ENCODE measurements at places on chromosomes 11 and 22.

- no peak for DNase-seq
Observed at GRCh38 chr22:23033116-23033905, 37.0 kb upstream of the GNAZ start.

GRCh38 chr11:110435780-110436717 lies 6.3 kb downstream of the FDX1 start:
- DNase-seq, result no peak

DNA sequence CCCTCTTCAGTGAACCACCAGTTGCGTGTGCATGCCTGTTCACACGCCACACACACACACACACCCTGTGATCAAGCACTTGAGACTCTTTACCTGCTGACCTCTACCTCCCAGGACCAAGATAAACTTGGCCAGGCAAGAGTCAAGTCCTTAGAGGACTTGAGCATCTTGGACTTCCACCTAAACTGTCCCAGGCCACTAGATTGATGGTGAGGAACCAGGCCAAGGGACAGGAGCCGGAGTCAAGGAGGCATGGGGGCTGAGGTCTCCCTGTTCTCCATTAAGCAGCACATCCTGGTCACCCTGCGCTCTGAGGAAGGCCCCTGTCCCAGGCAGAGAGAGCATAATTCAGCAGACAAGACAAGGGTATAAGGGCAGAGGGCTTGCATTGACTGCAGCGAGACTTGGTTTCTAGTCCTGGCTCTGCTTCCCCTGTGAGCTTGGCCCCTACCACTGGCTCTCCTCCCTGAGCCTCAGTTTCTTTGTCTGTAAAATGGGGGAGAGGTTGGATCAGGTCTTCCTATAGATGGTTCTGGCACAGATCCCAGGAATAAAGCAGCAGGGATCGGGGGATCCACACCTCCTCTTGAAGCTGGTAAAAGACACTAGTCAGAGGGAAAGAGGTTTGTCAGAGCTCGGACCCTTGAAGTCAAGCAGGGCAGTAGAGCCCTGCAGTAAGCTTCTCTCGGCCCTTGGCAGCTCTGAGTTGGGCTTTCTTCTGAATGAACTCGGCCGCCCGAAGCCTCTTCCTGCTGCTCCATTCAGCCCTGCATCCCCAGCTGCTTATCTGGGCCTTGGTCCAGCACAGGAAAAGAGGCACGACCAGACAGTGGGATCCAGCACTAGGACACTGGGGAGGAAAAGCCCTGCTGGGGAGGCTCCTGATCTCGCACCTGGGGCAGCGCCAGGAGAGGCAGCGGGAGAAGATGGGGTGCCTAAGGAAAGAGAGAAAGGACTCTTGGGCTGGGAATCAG lies 2.0 kb downstream of the CREB3L1 start:
- no peak for DNase-seq

DNA sequence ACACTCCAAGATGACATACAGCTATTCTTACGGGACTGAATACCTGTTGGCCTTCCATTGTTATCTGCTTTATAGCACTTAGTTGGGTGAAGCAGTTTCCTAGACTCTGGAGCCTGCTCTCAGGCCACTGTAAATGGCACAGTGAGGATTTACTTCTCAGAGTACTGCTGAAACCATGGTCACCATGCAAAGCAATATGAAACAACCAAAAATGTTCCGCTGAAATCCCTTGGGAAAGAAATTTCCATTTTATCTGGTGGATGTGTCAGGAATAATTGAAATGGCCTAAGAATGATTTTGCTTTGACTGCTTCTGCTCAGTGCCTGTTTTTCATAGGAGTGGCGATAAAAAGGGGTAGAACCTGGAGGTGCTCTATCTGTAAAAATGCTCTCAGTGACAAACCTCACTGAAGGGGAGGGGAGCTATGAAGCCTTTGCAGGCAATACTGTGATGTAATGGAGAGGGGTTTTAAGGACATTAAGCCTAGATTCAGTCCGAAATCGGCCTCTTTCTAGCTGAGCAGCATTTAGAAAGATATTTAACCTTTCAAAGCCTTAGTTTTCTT lies 651.6 kb upstream of the ANO5 start:
- DNase-seq, result no peak

GRCh38 chr22:39115977-39116621 lies 19.1 kb downstream of the APOBEC3H start:
- no peak for DNase-seq

- no peak for DNase-seq
Observed at GRCh38 chr22:25420471-25420924, 144.0 kb upstream of the GRK3 start.
